Activated CD4-positive, alpha-beta T cell treated with anti-CD3 and anti-CD28 coated beads, Interleukin-2, amount 50 U/mL, for 1 hour (primary cell): ENCODE measurements at places on chromosomes 11 and 22.

- DNase-seq = no peak
These were observed 106.7 kb downstream of the MORC2 start for GRCh38 chr22:30861688-30862552.

- no peak for DNase-seq
These were observed 37.1 kb upstream of the MMP12 start for GRCh38 chr11:102911758-102912481.

DNA sequence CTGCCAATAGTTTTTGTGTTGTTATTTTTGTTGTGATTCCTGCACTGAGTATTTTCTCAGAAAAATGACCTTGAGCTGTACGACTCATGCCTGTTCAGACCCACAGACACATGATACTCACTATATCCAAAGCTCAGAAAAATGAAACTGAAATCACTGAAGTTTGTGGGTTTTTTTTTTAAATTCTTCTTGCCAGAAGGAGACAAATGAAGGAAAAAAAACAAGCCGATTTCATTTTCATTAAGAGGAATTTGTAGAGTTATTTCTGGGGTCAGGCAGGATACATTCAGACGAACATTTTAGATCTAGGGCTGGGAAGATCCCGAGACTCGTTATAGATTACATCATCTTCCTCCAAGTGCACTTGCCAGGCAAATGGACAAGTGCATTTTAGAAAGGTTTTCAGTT, 60.4 kb downstream of the BMAL1 start:
- DNase-seq = no peak

- no peak for DNase-seq
These were observed 95.5 kb downstream of the SPON1 start for GRCh38 chr11:14058061-14058460.

DNA sequence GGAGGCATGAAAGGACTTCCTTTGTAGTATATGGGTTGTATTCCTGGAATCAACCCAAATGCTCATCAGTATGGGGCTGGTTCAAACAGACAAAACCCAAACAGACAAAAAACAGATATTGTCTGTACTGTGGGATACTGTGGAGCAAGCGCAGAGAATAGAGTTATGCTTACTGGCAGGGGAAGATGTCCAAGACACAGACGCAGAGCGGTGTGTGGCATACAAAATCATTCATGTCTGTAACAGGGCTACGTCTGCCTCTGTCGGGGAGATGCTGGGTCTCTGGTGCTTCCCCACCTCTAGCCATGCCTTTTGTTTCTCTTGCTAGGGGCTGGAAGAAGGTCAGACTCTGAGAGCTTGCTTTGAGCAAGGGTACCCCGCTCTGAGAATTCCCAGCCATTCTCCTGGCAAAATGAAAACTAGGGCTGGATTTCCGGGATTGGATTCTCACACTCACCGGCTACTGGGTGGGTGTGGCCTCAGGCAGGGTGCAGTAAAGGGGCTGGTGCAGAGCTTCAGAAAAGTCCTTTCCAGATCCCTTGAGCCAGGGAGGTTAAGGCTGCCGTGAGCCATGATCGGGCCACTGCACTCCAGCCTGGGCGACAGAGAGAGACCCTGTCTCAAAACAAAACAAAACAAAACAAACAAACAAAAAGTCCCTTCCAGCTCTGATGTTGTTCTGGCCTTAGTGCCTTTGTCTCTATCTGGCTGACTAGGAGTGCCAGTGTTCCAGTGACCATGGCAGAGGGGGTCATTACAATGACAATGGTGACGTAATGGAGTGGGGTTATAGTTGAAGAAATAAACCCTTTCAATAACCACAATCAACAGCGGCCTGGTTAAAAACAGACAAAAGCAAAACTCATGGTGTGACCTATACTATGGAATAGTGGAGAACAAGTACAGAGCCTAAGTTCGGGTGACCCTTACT, 2.9 kb upstream of the ABCC8 start:
- DNase-seq = no peak

DNA sequence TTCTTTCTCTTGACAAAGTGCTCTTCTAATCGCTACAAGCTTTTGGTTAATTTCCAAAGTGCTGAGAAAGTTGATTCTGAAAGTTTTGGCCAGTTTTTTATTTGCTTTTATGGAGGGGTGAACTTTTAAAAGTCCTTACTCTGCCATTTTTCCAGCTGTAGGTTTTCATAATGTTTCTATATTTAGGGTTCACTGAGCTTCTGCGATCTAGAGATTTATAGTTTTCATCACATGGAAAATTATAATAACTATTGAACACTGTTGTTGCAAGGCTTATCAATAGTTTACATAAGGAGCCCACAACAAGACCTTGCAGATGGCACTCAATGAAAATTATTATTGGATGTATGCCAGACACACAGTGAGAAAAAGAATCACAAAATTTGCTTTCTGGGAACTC, 55.1 kb downstream of the DLG2 start:
- DNase-seq = no peak

DNA sequence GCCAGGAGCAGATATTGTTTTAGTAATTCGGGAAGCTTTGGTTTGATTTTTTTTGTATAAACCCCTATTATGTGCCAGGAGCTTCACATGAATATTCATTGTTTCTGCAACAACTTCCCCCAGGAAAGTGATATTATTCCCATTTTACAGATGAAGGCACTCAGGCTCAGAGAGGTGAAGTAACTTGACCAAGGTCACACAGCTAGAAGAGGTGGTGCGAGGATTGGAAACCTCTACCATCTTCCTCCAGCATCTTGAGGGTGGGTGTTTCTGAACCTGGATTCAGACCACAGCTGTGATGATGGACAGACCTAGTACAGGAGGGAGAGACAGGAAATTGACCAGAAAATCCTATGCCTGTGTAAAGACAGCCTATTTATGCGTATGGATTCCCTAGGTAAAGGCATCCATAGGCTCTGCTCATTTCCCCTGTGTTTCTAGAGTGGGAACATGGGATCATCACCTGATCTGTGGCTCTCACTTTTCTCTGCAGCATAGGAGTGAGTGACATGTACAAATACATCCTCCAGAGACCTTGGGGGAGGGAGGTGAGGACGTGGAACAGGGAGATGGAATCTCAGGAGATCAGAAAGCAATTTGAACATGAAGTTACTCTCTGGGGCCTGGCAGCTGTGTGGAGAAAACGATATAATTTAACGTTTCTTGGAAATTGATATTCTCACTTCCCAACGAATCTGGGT, 81.4 kb downstream of the TSPAN18 start:
- no peak for DNase-seq

DNA sequence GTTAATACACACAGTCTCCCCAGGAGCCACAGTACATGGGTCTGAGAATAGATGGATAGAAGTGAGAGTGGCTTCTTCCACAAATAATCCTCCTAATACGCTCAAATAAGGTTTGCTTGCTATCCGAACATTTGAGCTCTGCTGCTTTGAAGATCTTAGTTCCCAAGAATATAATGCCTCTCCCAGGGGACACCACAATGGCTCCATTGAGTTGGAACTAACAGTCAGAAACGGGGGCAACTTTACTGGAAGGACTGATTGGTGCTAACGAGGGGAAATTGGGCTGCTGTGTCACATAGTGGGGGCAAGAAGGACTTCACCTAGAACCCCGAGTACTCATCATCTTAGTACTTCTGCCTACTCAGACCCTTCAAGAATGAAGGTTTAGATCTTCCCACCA, 66.2 kb downstream of the IGLL5 start:
- DNase-seq = no peak

- no peak for DNase-seq
These were observed 453.6 kb downstream of the TMEM135 start for GRCh38 chr11:87491381-87491780.

- no peak for DNase-seq
These were observed 8.8 kb upstream of the PDGFB start for GRCh38 chr22:39253435-39254070.

DNA sequence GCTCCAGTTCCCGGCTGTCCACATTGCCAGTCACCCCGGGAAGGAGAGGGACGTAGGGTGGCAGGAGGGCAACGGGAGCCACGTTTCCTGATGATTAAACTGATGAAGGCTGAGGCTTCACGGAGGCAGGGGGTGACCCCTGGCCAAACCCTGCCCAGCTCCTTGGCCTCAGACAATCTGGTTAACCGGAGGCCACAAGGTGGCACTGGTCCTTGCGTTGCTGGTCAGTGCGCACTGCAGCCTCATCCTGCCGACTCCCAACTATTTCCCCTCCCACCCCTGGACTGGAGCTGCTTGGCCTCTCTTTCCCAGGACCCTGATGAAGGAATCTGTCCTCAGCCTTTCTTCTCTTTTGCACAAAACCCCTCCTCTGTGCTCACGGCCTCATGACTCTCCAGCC, 75.3 kb downstream of the PDE2A start:
- DNase-seq = no peak

- DNase-seq = no peak
These were observed 66.0 kb upstream of the TIMP3 start for GRCh38 chr22:32735526-32735925.

- DNase-seq = no peak
These were observed at the start of gene GLYATL1 for GRCh38 chr11:58939277-58939676. GLYATL1 (plus strand) TSS chr11:58939488; CDS start chr11:58947088, 7,600 bp downstream.

DNA sequence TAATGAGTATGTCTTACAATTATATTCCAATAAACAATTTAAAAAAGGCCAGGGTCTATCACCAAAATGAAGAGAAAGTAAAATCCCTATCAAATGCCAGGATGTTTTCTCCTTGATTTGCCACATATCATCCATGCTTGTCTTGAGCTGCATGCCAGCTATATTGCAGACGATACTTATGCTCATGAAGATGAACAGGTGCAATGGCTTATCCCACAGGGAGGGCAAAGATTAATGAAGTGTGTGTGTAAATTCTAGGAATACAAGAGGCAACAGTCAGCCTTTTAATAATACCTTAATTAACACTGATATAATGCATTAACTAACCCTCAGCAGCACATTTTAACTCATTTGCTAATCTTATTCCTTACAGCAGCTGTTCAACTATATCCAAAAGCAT, 850.5 kb downstream of the KCNA4 start:
- no peak for DNase-seq

GRCh38 chr11:32332990-32333319, 102.4 kb downstream of the WT1 start:
- no peak for DNase-seq

- DNase-seq = no peak
These were observed 30.5 kb downstream of the ALG12 start for GRCh38 chr22:49887702-49888101.

DNA sequence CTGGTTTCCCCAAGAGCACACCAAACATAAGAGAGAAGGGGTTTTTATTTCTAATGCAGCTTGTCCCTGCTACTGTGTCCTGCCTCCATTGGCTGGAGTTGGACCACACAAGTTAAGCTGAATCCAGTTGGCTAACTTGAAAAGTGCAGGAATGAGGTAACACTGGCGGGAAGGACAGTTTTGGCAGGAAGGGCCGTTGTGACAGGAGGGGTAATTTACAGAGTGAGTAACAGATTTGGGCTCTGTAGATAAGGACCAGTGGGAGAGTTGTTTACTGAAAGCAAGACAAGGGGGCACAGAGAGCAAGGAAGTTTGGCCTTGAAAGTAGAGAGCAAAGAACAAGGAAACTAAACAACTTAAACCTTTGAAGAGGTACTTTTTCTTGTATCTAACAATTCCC, 1623.3 kb upstream of the RAG2 start:
- no peak for DNase-seq

GRCh38 chr22:48277868-48278581, 1515.6 kb downstream of the TBC1D22A start:
- no peak for DNase-seq

- no peak for DNase-seq
These were observed at the start of gene MS4A4A for GRCh38 chr11:60280412-60280811. MS4A4A (plus strand) TSS chr11:60280666; CDS start chr11:60280676, 10 bp downstream.

- peak; percentile 38 for DNase-seq
These were observed 3.1 kb upstream of the ADORA2A start for GRCh38 chr22:24424001-24424900.

DNA sequence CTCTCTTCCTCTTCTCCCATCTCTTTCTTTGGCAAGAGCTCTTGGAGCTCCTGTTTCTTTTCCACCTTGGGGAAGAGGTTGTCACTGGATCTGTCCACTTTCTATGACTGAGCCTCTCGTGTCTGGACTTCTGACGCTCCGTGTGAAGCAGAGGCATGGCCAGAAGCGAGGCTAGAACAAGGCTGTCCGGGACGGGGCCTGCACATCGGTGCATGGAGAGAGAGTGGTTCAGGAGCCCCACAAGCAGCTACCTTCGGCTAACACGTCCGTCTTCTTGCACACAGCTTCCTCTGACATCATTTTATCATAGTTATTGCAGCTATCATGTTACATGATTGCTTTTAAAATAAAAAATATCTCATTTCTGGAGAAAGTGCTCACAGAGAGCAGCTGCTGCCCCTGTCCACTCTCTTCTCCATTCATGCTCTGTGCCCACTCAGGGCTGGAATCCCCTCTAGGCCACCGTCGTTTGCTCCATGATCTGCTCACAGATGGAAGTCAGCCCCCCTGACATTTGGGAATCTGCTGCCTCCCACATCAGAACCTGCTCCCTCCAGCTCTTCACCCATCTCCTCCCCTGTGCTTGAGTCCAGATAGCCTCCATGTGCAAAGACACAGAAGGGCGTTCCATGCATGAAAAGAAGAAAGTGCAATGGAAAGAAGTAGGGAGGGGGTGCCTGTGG, 308.4 kb downstream of the NTM start:
- no peak for DNase-seq

DNA sequence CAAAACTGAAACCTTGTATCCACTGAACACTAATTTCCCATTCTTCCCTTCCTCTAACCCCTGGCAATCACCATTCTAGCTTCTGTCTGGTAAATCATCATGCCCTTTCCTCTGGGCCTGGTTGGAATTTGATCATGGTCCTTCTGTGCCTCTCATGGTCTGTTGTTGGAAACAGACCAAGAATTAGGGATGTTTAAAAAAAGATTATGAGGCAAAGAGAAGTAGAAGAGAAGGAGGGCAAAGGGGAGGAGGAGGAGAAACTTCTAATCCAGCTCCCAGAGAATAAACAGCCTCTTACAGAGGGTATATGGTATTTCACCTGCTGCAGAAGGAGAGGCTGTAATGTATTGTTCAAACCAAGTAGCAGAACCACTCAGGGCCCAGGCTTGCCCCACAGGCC, 10.6 kb downstream of the BCO2 start:
- no peak for DNase-seq

GRCh38 chr11:132099692-132100091, 729.3 kb downstream of the NTM start:
- no peak for DNase-seq

DNA sequence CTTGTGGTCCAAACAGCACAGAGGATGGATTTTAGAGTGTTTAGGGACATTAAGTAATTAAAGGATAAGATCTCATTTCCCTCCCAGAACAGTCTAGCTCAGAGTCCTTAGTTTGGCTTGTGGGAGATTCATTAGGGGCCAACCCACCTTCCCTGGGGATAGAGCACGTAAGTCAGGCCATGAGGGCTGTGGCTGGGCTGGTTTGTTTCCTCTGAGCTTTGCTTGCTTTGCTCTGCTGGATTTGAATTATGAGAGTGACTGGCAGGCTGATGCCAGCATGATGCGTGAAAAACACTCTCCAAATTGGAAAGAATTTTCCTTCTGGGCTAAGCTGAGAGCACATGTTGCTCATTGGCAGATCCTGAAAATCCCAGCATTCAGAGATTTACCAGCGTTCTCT, 84.7 kb upstream of the HEPHL1 start:
- DNase-seq = no peak

- DNase-seq = no peak
These were observed 9.4 kb upstream of the PATL1 start for GRCh38 chr11:59678118-59678812.

- no peak for DNase-seq
These were observed 87.5 kb downstream of the YAP1 start for GRCh38 chr11:102197670-102198139.

- DNase-seq = no peak
These were observed 82.6 kb upstream of the CSNK2A3 start for GRCh38 chr11:11435635-11436034.

- DNase-seq = peak; percentile 53
These were observed 789 bp upstream of the KDM2A start for GRCh38 chr11:67118181-67118766.
